ENCODE measurements at places on chromosomes 6 and 20. TPM values are rescaled to one million over a fixed set of nuclear protein-coding genes. Genes with fewer than 3 reads are reported as not detected.

DNA sequence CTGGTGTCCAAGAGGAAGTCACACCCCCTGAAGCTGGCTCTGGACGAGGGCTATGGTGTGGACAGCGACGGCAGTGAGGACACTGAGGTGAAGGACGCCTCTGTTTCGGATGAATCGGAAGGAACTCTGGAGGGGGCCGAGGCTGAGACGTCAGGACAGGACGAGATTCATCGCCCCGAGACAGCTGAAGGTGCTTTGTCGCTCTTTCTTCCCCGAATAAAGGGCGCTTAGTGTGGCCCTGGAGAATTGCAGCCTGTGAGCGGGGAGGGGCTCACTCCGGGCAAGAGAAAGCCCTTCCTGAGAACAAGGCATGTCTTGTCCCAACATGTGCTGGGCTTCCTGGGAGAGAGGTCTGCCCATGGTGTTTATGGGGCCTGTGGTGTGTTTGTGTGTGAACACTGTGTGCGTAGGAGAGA lies 41.4 kb downstream of the MYT1 start:
- H3K4me3 ChIP-seq: no peak overlapping the region
- H3K27me3 ChIP-seq: peaks cover 7% of the 10 kb centered on the region
- DNase-seq: no peak

DNA sequence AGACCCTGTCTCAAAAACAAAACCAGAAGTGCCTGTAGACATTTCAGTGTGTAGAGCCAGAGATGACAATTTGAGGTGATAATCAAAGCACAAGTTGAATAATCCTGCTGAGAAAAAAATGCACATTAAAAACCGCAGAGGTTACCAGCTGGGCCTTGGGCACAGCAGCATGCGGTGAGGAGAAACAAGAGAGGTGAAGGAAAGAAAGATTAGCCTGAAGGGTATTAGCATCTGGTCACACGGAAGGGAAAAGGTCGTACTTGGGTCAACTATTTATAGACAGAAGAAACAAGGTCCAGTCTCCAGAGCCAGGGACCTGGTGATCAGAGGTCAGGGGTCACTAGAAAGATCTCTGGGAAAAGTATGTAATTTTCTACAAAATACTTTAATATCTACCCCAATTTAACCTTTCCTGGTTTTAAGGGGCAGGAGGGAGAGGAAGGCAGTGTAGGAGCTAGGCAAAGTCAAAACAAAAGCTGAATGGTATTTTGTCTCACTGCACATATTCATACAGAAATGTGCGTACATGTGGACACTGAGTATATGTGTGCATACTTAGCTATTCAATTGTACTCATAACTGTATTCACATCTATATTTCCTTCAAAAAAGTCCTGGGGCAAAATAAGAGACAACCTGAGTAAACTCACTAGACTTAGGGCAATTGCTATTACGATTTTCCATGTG lies 10.1 kb downstream of the MAP7 start:
- no peak overlapping the region for H3K4me3 ChIP-seq
- no peak overlapping the region for H3K27ac ChIP-seq
- no peaks in the 10 kb centered on the region for H3K27me3 ChIP-seq
- H3K36me3 ChIP-seq: no peaks in the 10 kb centered on the region
- DNase-seq: no peak

GRCh38 chr6:159106627-159107241 lies 61.9 kb upstream of the TAGAP start:
- H3K27me3 ChIP-seq: 0 out of 2 replicates have a peak, but pooled peaks cover 6% of the 10 kb centered on the region
- H3K4me1 ChIP-seq: peaks cover 7% of the 10 kb centered on the region
- no peak overlapping the region for H3K27ac ChIP-seq
- peak; percentile 58 for DNase-seq
- no peaks in the 10 kb centered on the region for H3K36me3 ChIP-seq

DNA sequence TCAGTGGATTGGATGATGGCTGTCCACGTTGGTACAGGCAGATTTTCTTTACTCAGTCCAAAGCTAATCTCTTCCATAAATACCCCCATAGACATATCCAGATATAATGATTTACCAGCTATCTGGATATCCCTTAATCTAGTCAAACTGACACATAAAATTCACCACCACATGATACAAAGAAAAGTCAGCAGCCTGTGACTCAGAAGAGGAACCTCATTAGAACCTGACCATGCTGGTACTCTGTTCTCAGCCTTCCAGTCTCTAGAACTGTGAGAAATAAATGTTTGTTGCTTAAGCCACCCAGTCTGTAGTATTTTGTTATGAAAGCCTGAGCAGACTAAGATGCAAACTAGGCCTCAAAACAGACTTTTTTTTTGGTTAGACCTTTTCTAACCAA lies 431.3 kb upstream of the RNF217 start:
- no peaks in the 10 kb centered on the region for H3K27me3 ChIP-seq
- no peaks in the 10 kb centered on the region for H3K36me3 ChIP-seq
- no peak overlapping the region for H3K27ac ChIP-seq
- H3K4me1 ChIP-seq: no peaks in the 10 kb centered on the region
- H3K4me3 ChIP-seq: no peak overlapping the region
- no peak for DNase-seq

GRCh38 chr6:11814819-11815218 lies 36.2 kb upstream of the ADTRP start:
- H3K4me3 ChIP-seq: no peak overlapping the region
- no peak for DNase-seq
- peak overlapping the region; percentile 70 for H3K27ac ChIP-seq
- no peaks in the 10 kb centered on the region for H3K36me3 ChIP-seq
- H3K27me3 ChIP-seq: no peaks in the 10 kb centered on the region

GRCh38 chr6:125814481-125814880 lies 23.7 kb downstream of the NCOA7 start:
- no peak overlapping the region for H3K27ac ChIP-seq
- no peak for DNase-seq
- H3K27me3 ChIP-seq: no peaks in the 10 kb centered on the region
- H3K36me3 ChIP-seq: no peaks in the 10 kb centered on the region
- H3K4me3 ChIP-seq: no peak overlapping the region

DNA sequence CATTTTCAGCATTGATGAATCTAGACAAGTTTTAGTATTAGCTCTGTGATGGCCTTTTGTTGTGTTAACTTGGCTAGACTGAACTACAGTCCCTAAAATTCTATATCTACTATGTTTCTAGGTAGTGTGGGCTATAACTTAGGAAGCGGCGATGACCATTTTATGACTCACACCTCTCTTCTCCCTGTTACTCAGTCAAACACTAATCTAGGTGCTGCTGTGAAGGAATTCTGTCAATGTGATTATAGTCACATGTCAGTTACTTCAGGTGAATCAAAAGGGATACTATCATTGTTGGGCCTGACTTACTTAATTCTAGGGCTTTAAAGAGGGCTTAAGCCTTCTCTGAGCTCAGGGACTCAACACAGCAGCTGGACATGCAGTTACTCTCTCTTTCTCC lies 691.5 kb upstream of the MAP3K7 start:
- no peak overlapping the region for H3K4me3 ChIP-seq
- no peak overlapping the region for H3K27ac ChIP-seq
- no peaks in the 10 kb centered on the region for H3K4me1 ChIP-seq

DNA sequence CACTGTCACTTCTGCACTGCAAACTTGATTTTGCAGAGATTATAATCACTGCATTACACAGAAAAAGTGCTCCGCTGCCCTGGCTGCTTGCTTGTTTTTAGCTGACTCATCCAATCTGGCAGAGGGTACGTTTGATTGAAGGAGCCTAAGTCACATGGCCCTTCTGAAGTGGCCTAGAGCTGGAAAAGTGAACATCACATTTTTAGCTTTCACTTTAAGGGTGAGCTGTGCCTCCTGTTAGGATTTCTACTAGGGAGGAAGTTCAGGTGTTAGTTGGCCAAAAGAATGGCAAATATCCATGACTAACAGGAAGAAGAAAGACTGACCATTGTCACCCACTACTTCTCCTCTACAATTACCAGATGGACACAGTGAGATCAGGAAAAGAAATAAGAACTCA lies 889.1 kb upstream of the MAP3K7 start:
- DNase-seq: no peak
- H3K27ac ChIP-seq: no peak overlapping the region
- H3K36me3 ChIP-seq: no peaks in the 10 kb centered on the region

DNA sequence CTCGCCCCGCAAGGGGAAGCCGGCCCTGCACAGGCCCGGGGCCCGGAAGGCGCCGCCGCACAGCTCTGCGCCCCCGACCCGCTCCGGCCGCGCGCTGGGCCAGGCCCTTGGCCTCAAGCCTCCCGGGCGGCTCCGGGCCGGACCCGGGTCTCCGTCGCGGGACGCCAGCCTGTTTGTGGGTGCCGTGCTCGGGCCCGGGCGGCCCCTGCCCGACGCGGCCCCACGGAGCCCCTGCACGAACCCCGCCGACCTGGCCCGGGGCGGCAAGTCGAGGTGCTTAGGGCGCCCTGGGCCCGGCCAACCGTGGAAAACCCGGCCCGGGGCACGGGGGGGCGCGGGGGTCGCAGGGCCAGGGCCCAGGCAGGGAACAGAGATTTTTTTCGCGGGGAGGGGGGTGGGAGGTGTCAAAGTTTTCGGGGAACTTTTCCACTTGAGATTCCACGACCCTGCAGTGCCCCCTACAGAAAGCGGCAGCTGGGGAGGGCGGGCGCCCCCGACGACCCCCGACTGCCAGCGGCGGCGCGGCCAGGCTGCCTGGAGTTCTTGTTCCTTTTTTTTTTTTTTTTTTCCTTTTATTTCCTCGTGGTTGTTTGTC lies 805 bp upstream of the STX16 start:
- peak overlapping the region; percentile 82 for H3K27ac ChIP-seq
- no peaks in the 10 kb centered on the region for H3K36me3 ChIP-seq
- DNase-seq: peak; percentile 42
- H3K27me3 ChIP-seq: no peaks in the 10 kb centered on the region
- peaks cover 35% of the 10 kb centered on the region for H3K4me1 ChIP-seq

GRCh38 chr20:57570920-57571319 lies 10.0 kb downstream of the PCK1 start:
- peaks cover 83% of the 10 kb centered on the region for H3K27me3 ChIP-seq
- no peaks in the 10 kb centered on the region for H3K36me3 ChIP-seq
- no peak overlapping the region for H3K27ac ChIP-seq
- DNase-seq: no peak

GRCh38 chr6:135722190-135722589 lies 129.3 kb upstream of the PDE7B start:
- peaks cover 14% of the 10 kb centered on the region for H3K4me1 ChIP-seq
- peak overlapping the region; percentile 47 for H3K4me3 ChIP-seq
- H3K27ac ChIP-seq: peak overlapping the region; percentile 67
- DNase-seq: peak; percentile 20
- H3K36me3 ChIP-seq: no peaks in the 10 kb centered on the region
- no peaks in the 10 kb centered on the region for H3K27me3 ChIP-seq

- no peaks in the 10 kb centered on the region for H3K4me1 ChIP-seq
- H3K27me3 ChIP-seq: no peaks in the 10 kb centered on the region
- DNase-seq: no peak
- H3K27ac ChIP-seq: no peak overlapping the region
- H3K36me3 ChIP-seq: no peaks in the 10 kb centered on the region
Measured at GRCh38 chr6:125481056-125481455, 179.3 kb upstream of the HDDC2 start.

GRCh38 chr6:36829919-36830544 lies 9.2 kb downstream of the CPNE5 start:
- H3K27ac ChIP-seq: no peak overlapping the region
- no peak for DNase-seq
- H3K4me1 ChIP-seq: no peaks in the 10 kb centered on the region
- H3K27me3 ChIP-seq: no peaks in the 10 kb centered on the region

DNA sequence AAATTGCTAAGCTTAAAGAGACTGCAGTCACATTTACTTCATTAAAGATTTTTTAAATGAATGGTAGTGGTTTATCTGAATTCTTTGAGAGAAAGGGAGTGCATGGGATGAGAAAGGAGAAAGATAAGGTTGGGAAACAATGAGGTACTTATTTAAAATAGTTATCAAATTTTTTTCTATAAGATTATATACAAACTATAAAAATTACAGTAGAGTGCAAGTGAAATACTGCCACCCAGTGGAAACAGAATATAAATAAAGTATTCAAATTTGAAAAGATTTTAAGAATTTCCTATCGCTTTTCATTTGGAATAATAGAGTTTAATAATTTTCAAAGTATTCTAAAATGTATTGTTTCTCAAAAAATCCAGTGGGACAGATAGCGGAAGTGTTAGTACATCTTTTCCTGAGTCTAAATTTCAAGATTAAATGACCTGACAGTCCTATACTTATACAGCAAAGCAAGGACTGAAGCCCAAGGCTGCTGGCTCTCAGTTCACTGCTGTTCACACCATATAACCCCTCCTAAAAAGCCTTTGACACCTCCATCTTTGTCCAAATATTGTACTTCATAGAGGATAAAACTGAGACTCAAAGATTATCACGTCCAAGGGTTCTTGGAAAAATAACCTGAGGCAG lies 31.1 kb downstream of the EPM2A start:
- H3K36me3 ChIP-seq: no peaks in the 10 kb centered on the region
- H3K4me1 ChIP-seq: peaks cover 24% of the 10 kb centered on the region
- no peak overlapping the region for H3K4me3 ChIP-seq
- DNase-seq: peak; percentile 56

- no peak for DNase-seq
- H3K4me3 ChIP-seq: peak overlapping the region; percentile 34
- H3K27ac ChIP-seq: no peak overlapping the region
- H3K36me3 ChIP-seq: no peaks in the 10 kb centered on the region
Measured at GRCh38 chr6:129646642-129647041, 63.3 kb downstream of the ARHGAP18 start.

GRCh38 chr20:1336699-1337367 lies 7.9 kb upstream of the SDCBP2 start:
- H3K4me3 ChIP-seq: no peak overlapping the region
- H3K27ac ChIP-seq: peak overlapping the region; percentile 28
- H3K27me3 ChIP-seq: no peaks in the 10 kb centered on the region
- peaks cover 21% of the 10 kb centered on the region for H3K4me1 ChIP-seq
- DNase-seq: peak; percentile 56

DNA sequence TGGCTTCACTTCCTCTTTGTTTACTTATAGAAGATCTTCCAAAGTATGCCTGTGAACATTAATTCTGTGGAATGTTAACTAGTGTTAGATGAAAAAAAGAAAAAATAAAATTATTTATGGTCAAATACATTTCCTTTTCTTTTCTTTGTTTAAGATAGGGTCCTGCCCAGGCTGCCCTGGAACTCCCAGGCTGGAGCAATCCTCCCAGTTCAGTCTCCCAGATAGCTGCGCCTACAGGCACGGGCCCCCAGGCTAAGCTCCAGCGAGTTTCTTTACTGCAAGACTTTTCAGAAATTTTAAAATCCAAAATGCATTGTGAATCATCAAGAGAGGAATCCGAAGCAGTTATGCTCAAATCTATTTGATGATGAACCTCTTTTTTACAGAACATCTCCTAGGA lies 39.3 kb upstream of the IL20RA start:
- no peak for DNase-seq
- H3K27ac ChIP-seq: no peak overlapping the region
- H3K4me1 ChIP-seq: no peaks in the 10 kb centered on the region
- H3K27me3 ChIP-seq: peaks cover 12% of the 10 kb centered on the region
- H3K36me3 ChIP-seq: no peaks in the 10 kb centered on the region
- H3K4me3 ChIP-seq: no peak overlapping the region

Gene PNPLA1
- total RNA-seq: not detected

Gene TRAPPC3L
- total RNA-seq: not detected

Gene PKIB
- not detected for total RNA-seq

Gene ETV7
- not detected for total RNA-seq

Gene SMPDL3A
- total RNA-seq: 13.4 TPM

Gene DAAM2
- total RNA-seq: 5.1 TPM

Gene PERP
- total RNA-seq: 24.8 TPM

Gene CCDC170
- 0.11 TPM for total RNA-seq

Gene KIFC1
- 14.5 TPM for total RNA-seq

Gene BTNL2
- not detected for total RNA-seq
